ENCODE measurements at places on chromosomes 1 and 21.

- DNase-seq, result no peak
These were observed 336.8 kb upstream of the CHRM3 start for GRCh38 chr1:239049571-239049970.

DNA sequence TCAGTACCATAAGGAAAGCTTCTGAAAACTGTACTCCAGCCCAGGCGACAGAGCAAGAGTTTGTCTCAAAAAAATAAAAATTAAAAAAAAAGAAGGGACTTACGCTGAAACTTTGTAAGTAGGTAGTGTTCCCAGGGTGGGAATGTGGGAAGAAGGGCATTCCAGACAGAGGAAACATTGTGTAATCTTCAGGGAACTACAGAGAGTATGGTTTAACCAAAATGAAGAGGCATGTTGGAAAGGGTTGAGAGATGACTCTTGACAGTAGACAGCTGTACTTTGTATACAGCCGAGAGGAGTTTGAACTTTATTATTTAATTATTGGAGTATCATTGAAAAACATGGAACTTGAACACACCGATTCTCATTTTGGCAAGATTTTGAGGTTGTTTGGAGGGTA lies 43.0 kb downstream of the PPP2R5A start:
- no peak for DNase-seq

DNA sequence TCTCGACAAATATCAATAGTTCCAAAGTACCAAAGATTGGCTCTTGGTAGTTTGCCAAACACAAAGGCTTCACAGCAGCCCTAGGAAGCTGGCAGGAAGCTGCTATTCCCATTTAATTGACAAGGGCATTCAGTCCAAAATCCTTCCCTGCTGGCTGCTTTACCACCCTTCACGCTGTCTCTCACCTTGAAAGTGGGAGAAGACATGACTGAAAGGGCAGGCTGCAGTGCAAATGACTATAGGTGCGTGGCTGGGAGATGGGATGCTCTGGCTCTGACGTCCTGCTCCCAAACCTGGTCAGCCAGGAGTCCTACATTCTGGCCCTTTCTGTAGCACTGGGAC lies 3.8 kb upstream of the CSF1 start:
- no peak for DNase-seq

DNA sequence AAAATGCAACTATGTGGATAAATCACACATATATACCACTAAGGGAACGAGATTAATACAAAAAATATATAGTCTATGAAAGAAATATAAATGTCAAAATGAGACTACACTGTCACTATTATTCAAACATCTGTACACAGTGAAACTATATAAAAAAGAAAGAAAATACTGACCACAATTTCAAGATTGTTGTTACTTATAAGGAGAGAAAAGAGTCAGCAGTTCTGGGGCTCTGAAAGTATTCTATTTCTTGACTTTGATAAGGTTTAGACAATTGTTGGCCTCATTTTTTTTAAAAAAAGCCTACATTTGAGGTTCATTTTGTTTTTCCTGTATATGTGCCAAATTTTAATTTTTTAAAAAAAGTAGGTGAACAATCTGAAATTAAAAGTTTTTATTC lies 319.3 kb upstream of the CHRM3 start:
- DNase-seq, result no peak

DNA sequence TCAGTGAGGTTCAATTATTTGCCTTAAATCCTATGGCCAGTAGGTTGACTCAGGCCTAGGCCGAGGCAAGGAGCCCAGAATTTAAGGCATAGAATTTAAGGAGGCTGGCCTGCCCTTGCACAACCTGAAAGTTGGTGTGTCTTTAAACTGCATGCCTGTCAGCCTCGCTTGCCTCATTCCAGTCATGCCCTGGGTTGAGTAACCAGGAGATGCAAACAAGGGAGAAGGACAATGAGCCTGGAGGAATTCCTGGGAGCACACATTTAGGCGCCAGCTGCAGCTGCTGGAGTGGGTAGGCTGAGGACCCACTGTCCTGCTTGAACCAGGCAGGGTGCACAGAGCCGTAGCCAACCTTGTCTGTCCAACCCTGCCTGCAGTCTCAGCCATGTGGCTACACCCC lies 11.7 kb downstream of the CD2 start:
- no peak for DNase-seq

DNA sequence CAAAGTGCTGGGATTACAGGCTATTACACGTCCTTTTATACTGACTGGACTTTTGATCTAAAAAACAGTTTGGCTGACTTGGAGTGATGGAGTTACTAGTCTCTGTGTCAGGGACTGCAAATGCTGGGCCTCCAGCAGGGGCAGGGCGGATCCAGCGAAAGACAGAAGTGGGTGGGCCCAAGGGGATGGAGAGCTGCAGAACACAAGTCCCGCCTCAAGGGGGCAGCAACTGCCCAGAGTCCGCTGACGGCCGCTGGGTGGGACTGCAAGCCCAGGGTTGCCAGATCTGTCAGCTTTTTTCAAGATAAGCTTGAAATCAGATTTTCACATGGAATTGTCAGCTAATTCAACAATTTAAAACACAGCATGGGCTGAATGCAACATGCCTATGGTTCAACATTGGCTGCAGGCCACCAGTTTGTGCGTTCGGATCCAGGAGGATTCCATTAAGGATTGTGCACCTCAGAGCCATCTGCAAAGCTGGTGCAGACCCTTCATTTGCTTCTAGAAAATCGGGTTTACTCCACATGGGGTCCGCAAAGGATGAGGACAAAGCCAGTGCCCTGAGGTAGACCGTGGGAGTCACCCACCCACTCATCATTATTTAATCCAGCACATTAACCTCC lies 10.7 kb downstream of the STMN1 start:
- peak; percentile 57 for DNase-seq

DNA sequence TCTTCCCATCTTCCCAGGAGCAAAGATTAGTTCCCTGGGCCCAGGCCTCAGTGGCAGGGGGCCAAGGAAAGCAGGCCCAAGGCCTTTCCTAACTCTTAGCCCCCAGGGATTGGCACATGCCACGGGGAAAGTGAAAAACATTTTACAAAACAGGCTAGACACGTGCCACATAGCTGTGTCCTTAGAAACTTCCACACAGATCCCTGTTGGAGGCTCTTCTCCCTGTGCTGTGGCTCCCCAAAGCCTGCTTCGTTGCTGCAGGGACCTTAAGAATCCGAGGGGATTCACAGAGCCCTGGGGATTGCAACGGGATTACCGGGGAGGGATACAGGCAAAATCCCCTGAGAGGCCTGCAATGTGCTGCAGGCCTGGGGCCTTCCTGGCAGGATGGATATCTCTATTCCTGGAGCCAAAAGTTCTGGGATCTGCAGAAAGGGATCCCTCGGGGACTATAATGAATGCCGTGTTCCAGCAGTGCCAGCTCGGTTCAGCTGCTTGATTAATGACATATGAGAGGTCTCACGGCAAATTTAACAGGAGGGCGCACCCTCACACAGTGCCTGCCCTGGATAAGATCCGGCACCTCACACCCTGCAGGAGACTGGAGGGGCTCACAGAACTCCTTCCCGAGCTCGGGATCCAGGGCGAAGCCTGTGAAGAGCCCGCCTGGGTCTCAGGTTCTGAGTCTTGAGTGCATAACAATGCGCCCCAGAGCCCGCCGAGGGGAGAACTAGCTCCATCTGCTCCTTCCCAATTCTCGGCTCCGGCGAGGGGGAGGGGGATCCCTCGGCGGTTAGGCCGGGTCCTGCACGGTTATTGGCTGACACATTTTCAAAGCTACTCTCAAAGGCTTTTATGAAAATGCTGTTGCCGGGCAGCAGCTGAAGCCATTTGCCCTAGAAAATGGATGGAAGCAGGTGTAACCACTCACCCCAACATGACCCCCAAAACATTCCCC lies 15.3 kb upstream of the RGS8 start:
- DNase-seq, result no peak

GRCh38 chr1:47786316-47786715 lies 210.9 kb downstream of the TRABD2B start:
- no peak for DNase-seq

GRCh38 chr1:25743164-25744139 lies 56.5 kb upstream of the SELENON start:
- DNase-seq, result peak; percentile 73

- no peak for DNase-seq
These were observed 36.8 kb downstream of the RAP1A start for GRCh38 chr1:111656086-111657017.

GRCh38 chr1:93813076-93813475 lies 65.9 kb downstream of the DNTTIP2 start:
- DNase-seq, result no peak

- DNase-seq, result no peak
These were observed 57.3 kb downstream of the PKN2 start for GRCh38 chr1:88741413-88741812.
